Muscle of back (tissue), 13 donors: ENCODE measurements at places on chromosomes 1 and 21.

DNA sequence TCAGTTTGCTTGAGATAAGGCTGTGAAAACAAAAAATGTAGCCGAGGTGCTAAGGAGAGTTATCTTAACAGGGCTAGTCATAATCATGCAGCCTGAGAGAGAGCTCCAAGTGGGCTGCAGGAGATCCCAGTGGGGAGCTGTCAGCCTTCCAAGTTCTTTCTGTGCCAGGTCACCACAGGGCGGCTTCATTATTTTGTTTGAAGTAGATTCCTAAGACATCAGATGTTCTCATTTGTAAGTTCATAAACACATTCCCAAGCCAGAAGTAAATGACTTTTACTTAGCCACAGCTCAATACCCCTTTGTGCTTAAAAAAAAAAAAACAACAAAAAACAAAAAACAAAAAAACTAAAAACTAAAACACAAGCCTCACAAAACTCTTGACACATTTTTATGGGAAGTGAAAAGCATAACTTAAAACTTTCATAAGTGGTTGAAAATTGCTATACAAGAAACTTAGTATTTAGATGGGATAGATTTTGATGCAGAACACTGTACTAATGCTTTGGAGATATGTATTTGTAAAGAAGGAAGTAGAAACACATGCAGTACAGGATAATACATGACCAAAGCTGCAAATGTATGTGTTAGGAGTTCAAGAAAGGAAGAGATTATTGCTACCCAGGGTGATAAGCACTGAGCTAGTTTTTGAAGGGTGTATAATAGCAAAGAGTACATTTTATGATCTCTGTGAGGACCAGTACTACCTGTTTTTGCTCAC, 8.6 kb downstream of the CDC14A start:
- no peak for DNase-seq

GRCh38 chr21:16650714-16651366, 862.0 kb upstream of the CXADR start:
- no peak for DNase-seq

DNA sequence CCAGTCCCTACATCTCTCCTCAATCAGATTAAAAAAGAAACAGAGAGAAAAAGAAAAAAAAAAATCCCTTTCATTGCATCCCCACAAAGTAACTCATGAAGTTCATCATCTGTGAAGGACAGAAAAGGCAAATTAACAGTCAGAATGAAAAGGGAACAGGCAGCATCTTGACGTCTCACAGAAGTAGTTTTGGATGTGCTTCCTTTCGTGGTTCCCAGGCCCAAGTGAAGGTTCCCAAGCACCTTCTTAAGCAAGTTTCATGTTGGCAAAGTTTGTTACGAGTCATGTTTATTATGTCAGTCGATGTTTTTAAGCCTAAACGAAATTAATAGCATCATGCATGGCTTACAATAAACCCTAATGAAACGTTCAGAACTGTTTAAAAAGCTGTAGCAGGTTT, 475.2 kb downstream of the SETD4 start:
- no peak for DNase-seq

- no peak for DNase-seq
Measured at GRCh38 chr1:99305626-99306025, 41.3 kb downstream of the PLPPR4 start.

DNA sequence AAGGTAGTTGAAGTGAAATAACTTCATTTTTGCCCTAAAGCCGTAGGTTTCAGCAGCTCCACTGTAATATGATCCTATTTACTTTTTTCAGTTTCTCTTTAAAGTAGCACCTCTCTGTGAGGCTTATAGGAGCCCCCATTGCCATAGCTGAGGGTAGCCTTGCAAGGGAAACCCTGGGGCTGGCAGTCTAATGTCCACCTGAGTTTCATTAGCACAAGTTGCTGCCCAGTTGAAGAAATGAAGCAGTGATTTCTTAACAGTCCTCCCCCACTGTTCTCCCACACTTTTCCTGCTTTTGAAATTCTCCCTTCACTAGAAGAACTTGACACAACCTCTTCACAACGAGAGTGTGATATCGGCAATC, 1.5 kb downstream of the HMCN1 start:
- DNase-seq: peak; percentile 51

- peak; percentile 67 for DNase-seq
Measured at GRCh38 chr1:186681121-186681520, 898 bp upstream of the PTGS2 start.

DNA sequence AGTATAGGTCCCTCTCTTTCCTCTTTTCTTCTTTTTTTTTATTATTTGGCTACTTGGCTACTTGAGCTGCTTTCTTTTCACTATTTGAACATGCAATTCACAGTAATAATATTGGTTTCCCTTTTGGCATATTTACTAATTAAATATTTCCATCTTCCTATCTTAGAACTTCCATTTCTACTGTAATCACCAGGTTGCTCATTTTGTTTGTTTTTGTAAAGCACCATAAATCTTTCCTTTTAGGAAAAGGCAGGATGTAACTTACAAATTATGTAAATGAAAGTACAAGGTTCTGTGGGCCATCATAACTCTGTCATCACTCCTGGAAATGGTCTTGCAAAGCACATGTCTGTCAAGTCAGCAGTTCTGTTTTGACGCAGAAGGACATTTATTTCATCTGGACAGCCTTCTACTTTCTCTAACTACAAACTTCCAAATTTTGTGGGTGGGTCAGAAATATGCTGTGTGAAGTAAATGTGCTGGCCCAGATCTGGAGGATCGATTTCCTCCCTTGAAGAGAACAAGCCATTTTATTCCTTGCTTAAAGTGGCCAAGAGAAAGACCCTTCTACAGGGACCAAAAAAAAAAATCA, 71.7 kb upstream of the TNFSF18 start:
- no peak for DNase-seq

DNA sequence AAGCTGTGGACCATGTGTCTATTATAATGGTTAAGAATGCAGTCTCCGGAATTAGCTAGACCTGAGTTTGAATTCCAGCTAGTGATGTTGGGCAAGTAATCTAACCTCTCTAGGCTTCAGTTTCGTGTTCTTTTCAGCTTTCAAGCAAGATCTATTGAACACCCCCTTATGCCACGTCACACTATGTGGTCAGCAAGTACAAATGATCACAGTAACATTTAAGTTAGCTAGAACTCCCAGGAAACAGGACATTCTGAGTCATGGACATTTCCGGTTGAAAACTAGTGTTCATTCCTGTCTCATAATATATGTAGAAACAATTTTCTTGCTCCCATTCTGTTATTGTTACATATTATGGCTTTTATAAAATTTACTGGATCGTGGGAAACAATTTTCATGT, 34.0 kb upstream of the NHLH2 start:
- no peak for DNase-seq

DNA sequence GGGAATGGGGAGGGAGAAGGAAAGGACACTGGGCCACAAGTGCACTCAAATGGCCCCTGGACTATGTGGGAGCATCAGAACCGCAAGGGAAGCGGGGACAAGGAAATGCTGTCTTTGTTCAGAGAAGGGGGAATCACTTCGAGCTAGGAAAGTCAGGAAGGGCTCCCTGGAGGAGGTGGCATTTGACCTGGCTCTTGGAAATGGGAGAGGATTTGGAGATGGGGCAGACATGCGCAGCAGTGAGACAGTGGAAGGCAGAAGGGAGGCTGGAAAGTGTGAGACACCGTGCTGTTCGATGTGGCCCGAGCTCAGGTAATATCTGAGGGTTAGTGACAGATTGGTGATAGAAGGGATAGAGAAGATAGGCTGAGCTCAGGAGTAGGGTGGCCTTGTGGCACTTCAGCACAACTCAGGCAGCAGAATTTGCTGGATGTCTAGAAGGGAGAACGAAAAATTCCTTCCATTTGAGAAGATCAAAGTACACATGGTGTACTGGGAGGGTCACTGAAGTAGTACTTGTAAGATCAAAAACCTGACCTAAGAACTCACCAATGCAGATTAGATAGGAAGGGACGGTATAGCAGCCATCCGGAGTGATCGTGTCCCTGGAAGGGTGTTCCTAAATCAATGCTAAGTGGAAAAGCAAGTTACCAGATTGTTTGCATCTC, 25.4 kb downstream of the SLC1A7 start:
- DNase-seq: no peak

- peak; percentile 52 for DNase-seq
Measured at GRCh38 chr1:13725714-13726175, 25.8 kb downstream of the PRDM2 start.

GRCh38 chr1:206502403-206502802, 4.9 kb upstream of the RASSF5 start:
- DNase-seq: no peak

DNA sequence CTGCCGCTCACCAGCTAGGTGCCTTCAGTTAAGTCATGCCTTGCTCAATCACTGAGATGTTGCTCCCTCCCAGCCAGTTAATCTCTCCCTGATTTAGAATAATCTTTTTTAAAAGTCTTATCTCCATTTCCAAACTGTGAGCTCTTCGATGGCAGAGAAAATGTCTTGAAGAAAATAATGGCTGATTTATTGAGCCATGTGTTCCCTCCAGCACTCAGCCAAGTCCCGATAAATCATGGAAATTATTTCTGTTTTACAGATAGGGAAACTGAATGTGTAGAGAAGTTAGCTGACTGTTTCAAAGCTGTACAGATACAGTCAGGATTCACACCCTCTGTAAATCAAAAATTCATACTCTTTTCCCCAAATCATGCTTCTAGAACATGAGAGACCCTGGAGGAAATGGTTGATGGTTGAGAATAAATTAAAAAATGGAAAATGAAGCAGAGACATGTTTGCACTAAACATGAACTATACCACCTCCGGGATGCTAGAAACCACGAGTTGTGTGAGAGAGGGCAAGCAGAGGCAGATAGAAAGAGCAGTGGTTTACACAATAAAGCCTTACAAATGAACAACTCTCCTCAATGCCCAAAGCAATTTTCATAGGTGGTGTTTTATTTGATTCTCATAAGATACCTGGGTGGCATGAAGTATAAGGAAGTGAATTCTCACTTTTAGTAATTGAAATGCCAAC, 376.4 kb downstream of the PLPP3 start:
- DNase-seq: peak; percentile 65
